ENCODE measurements at places on chromosomes 4 and X. TPM values are rescaled to one million over a fixed set of nuclear protein-coding genes. Genes with fewer than 3 reads are reported as not detected.

Gene PABPC5
- total RNA-seq, result 2.5 TPM

Gene PRDM8
- 10.1 TPM for total RNA-seq

Gene FGB
- total RNA-seq, result not detected

Gene GRK4
- 4.1 TPM for total RNA-seq

Gene SATL1
- under 0.01 TPM for total RNA-seq

Gene SMPX
- total RNA-seq, result not detected

Gene NKAP
- 4.5 TPM for total RNA-seq

Gene C4orf51
- not detected for total RNA-seq

Data from uterine smooth muscle cell (primary cell).